Osteoblast (primary cell): ENCODE measurements at places on chromosomes 7 and 10. TPM values are rescaled to one million over a fixed set of nuclear protein-coding genes. Genes with fewer than 3 reads are reported as not detected.

NKX2-3 gene
- not detected in 2 replicates for total RNA-seq

DNA sequence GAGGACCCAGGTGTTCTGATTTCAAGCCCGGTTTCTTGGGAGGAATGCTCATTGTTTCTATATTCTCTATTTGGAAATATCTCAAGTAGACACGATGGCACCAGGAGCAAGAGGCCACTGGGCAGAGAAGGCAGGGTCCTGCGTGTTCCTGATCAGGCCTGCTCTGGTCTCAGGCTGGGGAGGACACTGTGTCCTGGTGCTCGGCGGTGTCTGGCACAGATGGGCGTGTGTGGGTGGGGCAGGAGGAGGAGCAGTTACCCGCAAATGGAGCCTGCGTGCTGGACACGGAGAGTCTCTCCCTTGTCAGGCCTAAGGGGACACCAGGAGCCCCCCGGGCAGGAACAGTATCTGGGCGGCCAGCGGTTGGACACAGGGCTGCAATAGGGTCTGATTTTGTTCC is 25.9 kb upstream of the GOLGA7B start:
- H3K27ac ChIP-seq: no peak overlapping the region
- H3K27me3 ChIP-seq: no peaks in the 10 kb centered on the region
- H3K4me1 ChIP-seq: no peaks in the 10 kb centered on the region
- no peak overlapping the region for H3K4me3 ChIP-seq
- H3K36me3 ChIP-seq: no peaks in the 10 kb centered on the region

DNA sequence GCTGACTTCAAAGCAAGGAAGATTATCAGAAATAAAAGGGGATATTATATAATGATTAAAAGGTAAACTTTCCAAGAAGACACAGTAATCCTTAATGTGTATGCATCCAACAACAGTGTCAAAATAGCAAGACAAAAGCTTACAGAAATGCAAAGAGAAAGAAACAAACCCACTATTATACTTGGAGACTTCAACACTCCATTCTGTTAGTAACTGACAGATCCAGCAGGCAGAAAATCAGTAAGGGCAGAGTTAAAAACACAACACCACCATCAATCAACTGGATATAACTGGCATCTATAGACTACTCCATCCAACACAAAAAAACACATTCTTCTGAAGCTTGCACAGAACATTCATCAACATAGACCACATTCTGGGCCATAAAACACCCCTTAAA is 103.8 kb downstream of the OR13A1 start:
- no peak overlapping the region for H3K27ac ChIP-seq
- no peaks in the 10 kb centered on the region for H3K36me3 ChIP-seq
- no peaks in the 10 kb centered on the region for H3K27me3 ChIP-seq

ZNF853 gene
- total RNA-seq: under 0.01 TPM in 2 replicates

DNA sequence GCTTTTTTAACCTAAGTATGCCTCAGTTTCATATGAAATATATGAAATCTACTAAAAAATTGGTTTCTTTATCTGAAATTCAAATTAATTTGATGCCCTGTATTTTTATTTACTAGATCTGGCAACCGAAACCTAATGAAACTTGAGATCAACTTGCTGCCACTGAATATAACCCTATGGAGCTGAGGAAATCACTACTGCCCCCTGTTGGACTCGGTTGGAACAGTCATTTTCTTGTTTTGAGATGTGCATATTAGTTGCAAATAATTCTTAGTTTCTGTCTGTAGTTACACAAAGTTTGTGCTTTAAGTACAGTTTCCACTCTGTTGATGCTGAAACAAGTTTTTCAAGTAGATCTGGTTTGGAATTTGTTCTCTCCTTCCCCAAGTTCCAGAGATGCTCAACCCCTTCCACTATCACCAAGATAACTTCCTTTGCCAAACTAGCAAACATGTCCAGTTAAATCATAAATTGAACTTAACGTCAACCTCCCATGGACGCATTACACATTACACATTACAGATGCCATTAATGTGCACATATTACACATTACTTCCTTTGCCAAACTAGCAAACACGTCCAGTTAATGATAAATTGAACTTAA is 22.2 kb upstream of the EXOC4 start:
- no peak for DNase-seq
- no peaks in the 10 kb centered on the region for H3K36me3 ChIP-seq
- no peak overlapping the region for H3K27ac ChIP-seq
- H3K4me3 ChIP-seq: no peak overlapping the region
- H3K27me3 ChIP-seq: peaks cover 21% of the 10 kb centered on the region

DNA sequence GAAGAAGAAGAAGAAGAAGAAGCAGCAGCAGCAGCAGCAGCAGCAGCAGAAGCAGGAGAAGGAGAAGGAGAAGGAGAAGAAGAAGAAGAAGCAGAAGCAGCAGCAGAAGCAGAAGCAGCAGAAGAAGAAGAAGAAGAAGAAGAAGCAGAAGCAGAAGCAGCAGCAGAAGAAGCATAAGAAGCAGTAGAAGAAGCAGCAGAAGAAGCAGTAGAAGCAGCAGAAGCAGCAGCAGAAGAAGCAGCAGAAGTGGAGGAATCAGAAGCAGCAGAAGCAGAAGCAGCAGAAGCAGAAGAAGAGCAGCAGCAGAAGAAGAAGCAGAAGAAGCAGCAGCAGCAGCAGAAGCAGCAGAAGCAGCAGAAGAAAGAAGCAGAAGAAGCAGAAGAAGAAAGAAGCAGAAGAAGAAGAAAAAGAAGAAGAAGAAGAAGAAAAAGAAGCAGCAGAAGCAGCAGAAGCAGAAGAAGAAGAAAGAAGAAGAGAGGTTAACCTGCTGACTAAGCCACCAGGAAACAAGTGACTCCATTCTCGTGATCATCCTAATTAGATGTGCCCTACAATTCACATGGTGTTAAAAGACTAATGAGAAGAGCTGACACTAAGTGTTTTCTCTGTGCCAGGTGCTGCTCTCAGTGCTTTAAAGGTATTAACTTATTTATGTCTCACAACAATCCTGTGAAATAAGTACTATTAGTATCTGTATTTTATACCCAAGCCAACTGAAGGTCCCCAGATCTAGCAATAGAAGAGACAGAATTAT is 11.6 kb downstream of the CDNF start:
- H3K27ac ChIP-seq: no peak overlapping the region
- no peaks in the 10 kb centered on the region for H3K27me3 ChIP-seq
- no peaks in the 10 kb centered on the region for H3K4me1 ChIP-seq
